ENCODE measurements at places on chromosomes 5 and 9.
A peak's percentile ranks its signal among the peaks of the same experiment; 100 is the strongest.

- peak; percentile 66 for DNase-seq
Observed at GRCh38 chr5:111830333-111830732, 73.3 kb upstream of the NREP start.

DNA sequence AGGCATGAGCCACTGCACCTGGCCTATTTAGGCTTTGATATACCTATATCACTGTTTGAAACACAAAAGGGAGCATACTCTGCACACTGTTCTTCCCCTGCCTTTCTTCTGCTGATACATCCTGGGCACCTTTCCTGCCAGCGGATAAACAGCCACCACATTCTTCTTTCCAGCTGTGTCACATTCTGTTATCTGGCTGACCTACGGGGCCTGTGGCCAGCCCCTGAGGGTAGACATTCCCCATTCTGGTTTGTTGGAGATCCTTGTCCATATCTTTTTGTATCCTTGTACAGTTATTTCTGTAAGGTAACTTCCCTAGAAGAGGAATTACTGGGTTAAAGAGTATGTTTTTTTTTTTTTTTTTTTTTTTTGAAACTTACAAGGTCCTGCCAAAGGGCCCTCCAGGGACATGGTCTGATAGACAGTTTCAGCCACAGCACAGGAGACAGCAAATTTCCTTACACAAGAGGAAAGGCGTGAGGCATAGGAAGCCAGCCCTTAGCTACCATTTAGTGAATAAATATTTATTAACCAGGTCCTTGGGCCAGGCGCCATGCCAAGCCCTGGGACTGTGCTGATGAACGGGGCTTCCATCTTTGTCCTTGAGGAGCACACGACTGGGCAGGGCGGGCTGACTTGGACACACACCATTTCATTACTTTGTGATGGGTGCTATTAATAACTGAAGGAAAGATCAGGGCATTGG is 57.8 kb downstream of the ERGIC1 start:
- peak; percentile 88 for DNase-seq

GRCh38 chr5:157598350-157598936 is 22.9 kb upstream of the ADAM19 start:
- DNase-seq: no peak

GRCh38 chr5:178231539-178232123 is 971 bp downstream of the PHYKPL start:
- no peak for DNase-seq

GRCh38 chr5:136055612-136056309 is 27.0 kb downstream of the TGFBI start:
- DNase-seq: no peak
